Brain microvascular endothelial cell (primary cell): ENCODE measurements at places on chromosomes 1 and 21.

DNA sequence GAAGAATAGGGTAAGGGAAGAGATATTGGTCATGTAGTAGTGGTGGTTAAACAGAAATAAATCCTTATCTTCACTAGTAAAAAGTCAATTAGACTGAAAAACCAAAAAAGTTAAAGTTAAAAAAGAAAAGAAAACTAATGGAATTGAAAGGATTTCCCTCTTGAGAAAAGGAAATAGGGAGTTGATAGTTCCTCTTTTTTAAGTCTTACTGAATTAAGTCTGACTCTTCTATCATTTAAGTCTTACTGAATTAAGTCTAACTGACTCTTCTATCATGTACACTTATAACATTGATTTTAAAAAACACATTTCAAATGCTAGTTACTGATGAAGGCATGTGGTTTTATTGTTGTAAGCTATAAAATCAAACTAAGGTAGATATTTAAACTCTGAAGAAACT, 49.5 kb upstream of the TENT5C start:
- no peak for DNase-seq

- peak; percentile 53 for DNase-seq
Measured at GRCh38 chr1:119885903-119886783, 10.2 kb downstream of the ADAM30 start.

DNA sequence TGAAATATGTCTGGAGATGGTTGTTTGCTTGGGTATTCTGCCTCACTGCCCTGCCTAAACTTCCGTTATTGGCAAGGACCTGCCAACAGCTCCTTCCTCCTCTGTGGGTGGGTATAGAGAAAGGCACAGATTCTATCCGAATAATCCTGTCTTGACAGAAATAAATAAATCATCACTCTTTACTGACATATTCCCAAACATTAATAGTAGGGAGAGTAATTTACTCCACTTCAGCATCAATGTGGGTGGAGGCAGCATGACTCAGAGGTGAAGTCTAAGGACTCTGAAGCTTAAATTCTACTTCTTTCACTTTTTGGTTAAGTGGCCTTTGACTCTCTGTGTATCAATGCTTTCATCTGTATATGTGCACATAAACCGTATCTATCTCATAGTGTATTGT, 2.9 kb downstream of the CD84 start:
- no peak for DNase-seq

GRCh38 chr1:114597949-114598348, 16.5 kb upstream of the BCAS2 start:
- DNase-seq: no peak

DNA sequence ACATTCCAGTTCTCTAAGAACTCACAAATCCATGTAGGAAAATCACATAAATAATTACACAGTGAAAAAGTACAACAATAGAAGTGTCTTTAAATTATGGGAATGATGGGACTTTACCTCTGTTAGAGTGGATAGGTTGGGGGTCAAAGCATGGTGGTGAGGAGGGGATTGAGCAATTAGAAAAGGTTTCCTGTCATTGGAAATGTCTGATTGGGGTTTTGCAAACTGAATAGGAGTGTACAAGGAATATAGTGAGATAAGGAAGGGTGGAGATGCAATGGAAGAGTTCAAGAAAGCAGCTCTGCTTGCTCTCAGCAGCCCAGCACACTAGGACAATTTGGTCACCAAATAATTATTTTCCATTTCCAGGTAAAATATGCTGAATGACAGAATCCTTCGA, 238.8 kb downstream of the ST6GALNAC3 start:
- DNase-seq: no peak

DNA sequence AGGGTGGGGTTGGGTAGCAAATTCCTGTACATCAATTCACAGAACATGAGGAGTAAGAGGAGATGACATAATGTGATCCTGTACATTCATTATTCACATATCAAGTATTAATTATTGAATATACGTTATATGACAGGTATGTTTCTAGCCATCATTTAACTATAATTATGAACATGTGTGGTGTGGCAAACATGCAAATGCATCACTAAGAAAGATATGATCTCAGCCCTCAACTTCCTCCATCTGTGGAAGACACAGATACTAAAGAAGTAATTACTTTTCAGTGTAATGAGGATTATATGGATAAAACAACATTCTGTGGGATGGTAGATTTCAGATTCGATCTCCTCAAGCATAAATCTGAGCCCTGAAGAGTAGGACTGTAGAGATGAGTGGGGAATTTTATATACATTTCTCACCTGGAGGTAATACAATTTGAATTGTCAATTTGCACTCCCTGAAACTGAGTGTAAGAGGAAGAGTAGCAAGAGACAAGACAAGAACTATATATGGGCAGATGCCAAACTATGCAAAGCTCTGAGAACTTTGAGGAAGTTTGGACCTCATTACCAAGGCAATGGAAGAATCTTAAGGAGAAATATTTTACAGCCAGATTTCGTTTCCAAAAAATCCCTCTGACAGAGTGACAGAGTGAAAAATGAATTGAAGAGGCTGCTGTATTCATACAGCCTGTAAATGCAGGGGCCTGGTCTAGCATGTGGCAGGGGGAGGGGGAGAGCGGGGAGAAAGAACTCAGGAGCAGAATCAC, 275.5 kb downstream of the TPR start:
- no peak for DNase-seq

GRCh38 chr1:158248118-158248517, 6.1 kb upstream of the CD1A start:
- DNase-seq: no peak

DNA sequence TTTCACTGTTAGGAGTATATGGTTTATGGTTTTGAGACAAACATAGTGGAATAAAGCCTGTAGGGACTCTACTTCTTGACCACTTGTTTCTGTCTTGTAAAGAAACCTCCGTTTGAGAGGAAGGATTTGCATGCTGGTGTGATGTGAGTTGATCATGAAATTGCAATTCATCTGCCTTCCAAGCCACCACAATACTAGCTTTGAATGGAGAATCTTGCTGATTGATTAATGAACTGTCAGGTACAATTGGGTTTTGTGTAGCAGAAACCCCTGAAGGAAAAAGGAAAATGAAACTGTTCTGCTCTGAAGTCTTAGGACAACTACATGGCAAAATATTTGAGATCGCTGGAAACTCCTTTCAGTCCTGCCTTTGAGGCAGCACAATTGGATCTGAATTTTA, 90.7 kb downstream of the VPS13D start:
- no peak for DNase-seq

GRCh38 chr1:67285780-67286488, 21.7 kb upstream of the IL12RB2 start:
- DNase-seq: peak; percentile 37

DNA sequence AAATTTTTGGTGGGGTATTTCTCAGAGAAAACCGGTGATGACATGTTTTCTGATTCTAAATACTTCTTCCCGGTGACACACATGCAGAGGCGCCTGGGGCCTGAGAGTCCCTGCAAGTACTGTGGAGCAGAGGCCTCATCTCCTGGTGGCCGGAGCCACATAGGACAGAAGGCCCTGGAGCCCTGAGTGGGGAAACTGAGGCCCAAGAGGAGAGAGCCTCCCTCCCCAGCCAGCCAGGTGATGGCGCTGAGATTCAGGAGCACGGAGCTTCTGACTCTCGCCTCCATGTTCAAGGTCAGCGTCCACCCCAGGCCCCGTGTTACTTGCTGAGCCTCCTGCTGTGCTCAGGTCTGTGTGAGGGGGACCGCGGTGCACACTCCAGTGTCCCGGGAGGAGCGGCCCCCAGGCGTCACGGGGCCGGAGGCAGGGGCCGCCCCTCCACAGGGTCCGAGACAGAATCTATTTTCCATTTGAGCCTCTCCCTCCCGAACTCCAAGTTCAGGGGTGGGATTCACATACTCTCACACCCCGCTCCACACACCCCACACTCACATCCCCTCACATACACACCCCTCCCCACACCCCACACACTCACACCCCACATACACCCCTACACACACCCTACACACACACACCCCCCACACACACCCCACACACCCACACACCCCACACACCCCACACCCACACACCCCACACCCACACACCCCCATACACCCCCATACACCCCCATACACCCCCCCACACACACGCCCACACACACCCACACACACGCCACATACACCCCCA, 43.8 kb downstream of the SLX9 start:
- DNase-seq: no peak

GRCh38 chr1:182386980-182387379, 4.6 kb downstream of the GLUL start:
- DNase-seq: no peak

DNA sequence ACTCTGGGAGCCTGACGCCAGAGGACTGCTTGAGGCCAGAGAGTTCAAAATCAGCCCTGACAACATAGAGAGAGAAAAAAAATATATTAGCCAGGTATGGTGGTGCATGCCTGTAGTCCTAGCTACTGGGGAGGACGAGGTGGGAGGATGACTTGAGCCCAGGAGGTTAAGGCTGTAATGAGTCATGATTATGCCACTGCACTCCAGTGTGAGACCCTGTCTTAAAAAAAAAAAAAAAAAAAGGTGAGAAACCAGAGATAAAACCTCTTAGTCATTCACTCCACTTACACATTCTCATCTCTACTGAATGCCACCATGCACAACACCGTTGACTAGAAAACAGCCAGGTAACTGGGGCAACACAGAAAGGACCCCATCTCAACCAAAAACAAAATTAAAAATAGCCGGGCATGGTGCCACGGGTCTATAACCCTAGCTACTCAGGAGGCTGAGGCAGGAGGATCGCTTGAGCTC, 178.1 kb downstream of the SLC45A1 start:
- DNase-seq: no peak

DNA sequence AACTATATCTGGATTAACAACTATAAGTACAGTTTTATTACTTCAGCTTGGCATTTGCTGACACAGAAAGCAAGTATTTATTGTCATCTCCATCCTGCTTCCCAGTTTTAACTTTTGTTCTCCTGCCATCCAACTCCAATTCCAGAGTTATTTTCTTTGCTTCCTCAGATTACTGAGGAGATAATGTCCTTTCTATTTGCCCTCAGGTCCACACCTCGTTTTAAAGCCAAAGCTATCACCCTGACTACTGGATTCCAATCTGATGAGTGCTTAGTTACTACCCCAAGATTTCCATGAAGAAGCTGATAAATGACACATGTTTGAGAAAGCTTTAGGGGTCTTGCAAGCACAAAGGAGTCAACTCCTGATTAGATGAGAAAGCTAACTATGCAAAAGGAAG, 25.2 kb downstream of the ACKR1 start:
- DNase-seq: no peak

- DNase-seq: no peak
Measured at GRCh38 chr1:44546403-44547053, 127.8 kb downstream of the TMEM53 start.

DNA sequence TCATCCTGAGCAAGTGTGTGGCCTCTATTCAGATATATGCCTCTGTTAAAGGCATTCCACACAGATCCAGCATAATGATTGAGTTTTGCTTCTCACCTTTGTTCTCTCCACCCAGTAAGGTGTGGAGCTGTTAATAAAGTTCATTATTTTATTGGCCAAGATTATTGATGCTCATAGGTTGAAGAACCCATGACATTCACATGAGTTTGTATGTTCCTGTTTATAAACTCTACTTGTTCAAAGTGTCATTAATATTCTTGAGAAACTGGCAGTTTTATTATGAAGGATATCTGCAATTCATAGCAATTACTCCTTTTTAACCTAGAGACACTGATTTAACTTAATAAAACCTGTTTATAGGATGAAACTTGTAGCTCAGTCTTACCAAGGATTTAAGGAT, 22.0 kb downstream of the IVNS1ABP start:
- DNase-seq: no peak

GRCh38 chr1:22969304-22969709, 3.4 kb downstream of the LACTBL1 start:
- peak; percentile 79 for DNase-seq

DNA sequence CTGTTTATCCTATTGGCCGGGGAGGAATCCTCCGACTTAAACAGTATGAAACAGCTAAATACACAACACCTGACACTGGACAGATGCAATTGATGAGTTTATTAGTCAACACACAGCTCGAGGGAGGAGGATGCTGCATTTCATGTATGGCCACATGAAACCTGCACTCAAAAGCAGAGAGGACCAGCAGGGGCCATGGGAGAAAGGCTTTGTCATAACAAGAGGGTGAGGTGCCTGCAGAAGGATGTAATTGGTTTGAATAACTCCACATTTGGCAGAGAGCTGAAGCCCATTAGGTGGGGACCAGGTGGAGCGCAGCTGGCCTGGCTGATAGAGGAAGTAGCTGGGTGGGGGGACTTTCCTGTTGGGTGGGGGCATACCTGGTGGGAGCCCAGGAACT, 599.1 kb downstream of the PTPRU start:
- DNase-seq: no peak

- no peak for DNase-seq
Measured at GRCh38 chr21:26758083-26758880, 86.9 kb downstream of the ADAMTS1 start.

- DNase-seq: peak; percentile 99
Measured at GRCh38 chr1:228902781-228903433, 167.6 kb downstream of the RHOU start.

GRCh38 chr21:45306453-45306831, 18.7 kb upstream of the POFUT2 start:
- DNase-seq: no peak

DNA sequence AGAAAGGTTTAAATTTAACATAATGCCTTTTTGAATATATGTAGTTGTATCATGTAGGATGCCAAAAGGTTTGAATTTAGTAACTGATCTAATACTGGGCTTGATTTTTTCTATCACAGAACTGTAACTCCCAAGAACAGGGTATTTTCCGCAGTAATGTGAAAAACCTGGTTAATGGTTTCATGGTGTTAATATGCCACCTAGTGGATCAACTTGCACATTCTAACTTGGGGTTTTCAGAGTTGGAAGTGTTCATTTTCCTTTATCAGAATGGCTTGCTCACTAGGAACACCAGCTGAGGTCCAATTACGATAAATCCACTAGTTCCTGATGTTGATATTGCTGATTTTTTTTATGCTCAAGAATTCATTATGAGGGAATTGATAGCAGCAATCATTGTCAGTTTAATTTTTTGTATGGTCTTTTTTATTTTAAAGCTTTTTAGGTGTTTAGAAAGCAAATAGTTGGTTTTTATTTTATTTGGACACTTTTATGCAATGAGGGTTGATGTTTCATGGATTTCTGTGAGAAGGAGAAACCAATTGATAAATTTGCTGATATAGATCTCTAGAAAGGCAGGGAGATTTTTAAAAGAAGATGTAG, 157.2 kb downstream of the PLA2G4A start:
- peak; percentile 53 for DNase-seq

- DNase-seq: no peak
Measured at GRCh38 chr21:45264146-45264911, 23.4 kb downstream of the POFUT2 start.

- no peak for DNase-seq
Measured at GRCh38 chr21:28212061-28212460, 780.6 kb downstream of the LTN1 start.

GRCh38 chr1:225770561-225771248, 6.9 kb upstream of the SRP9 start:
- no peak for DNase-seq

- no peak for DNase-seq
Measured at GRCh38 chr1:90201467-90202358, 206.8 kb downstream of the ZNF326 start.
